ENCODE measurements at places on chromosomes 7 and 10.

GRCh38 chr7:70171369-70171920, 573.2 kb downstream of the AUTS2 start:
- DNase-seq, result no peak

GRCh38 chr7:42347616-42348015, 110.6 kb upstream of the GLI3 start:
- no peak for DNase-seq

GRCh38 chr7:155324012-155324917, 26.6 kb downstream of the INSIG1 start:
- DNase-seq, result no peak

- DNase-seq, result no peak
Measured at GRCh38 chr10:22133749-22134624, 83.8 kb downstream of the EBLN1 start.

DNA sequence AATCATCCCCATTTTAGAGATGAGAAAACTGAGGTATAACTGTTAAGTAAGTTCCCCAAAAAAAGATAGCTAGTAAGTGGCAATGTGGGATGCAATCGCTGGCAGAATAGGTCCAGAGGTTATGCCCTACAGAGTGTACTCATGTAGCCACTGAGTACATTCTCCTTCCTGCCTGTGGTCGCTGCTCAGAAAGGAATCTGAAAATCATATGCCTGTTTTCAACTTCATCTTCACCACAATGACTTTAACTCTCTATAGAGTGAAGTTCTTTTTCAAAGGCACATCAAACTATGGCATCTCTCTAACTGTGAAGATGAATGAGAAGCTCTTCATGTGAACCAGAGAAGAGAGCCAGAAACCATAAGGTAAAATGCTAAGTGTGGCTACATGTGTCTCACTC, 162.2 kb upstream of the SLC25A13 start:
- DNase-seq, result no peak

GRCh38 chr7:28346256-28346655, 66.1 kb upstream of the CREB5 start:
- DNase-seq, result no peak

- no peak for DNase-seq
Measured at GRCh38 chr7:131027287-131027773, 293.3 kb upstream of the KLF14 start.

GRCh38 chr7:105003872-105004510, 10.0 kb upstream of the KMT2E start:
- no peak for DNase-seq

- DNase-seq, result no peak
Measured at GRCh38 chr7:127896659-127897058, 134.6 kb downstream of the LRRC4 start.

DNA sequence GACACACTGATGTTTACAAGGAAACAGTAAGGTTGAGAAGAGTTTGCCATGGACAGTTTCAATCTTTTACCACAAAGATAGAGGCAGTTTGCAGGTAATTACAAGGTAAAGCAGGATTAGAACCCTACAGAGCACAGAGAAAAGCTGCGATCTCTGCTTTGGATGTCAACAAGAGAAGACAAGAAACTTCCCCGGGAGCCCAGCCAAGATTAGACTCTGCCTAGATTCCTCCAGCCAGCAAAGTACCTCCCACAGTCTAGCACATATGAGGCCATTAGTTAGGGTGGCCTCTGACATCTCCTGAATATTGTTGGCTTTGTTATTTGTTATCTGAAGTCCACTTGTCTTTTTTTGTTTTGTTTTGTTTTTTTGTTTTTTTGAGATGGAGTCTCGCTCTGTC, 178.1 kb downstream of the CALN1 start:
- DNase-seq, result no peak

DNA sequence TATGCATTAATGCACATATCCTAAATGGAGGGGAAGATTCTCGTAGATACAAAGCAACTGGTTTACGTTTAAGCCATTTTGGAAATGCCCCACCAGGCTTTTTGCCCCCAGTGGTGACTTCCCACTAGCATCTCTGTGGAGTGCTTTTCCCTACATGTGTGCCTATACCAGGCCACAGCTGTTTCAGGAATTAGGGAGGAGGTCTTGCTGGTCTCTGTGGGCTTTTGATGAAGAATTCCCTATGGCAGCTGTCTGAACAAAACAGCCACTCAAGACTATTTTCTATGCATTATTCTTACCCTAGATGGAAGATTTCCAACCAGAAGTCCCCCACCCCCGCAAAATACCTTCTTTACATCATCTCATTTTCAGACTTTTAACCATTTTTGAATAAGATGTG, 52.0 kb upstream of the NMT2 start:
- DNase-seq, result no peak
